ENCODE measurements at places on chromosomes 5 and 9. TPM values are rescaled to one million over a fixed set of nuclear protein-coding genes. Genes with fewer than 3 reads are reported as not detected.

DNA sequence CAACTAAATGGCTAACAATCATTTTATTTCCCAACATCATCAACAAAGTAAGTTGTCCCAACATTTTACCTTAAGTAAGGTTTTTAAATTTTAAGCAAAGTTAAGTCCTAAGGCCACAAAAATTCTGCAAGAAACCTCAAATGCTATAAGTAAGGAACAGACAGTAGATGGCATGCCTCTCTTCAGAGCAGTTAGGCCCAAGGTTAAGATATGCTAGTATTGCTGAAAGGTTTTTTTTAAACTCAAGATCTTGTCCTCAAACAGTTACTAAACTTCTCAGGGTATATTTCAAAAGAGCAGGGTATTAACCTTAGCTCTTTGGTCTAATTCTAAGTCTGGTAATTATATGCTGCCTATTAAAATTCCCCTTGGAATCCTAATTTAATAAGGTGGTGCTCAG, 35.1 kb downstream of the PJA2 start:
- no peaks in the 10 kb centered on the region for H3K4me1 ChIP-seq
- no peak overlapping the region for H3K27ac ChIP-seq
- H3K36me3 ChIP-seq, result no peaks in the 10 kb centered on the region
- H3K4me3 ChIP-seq, result no peak overlapping the region

DNA sequence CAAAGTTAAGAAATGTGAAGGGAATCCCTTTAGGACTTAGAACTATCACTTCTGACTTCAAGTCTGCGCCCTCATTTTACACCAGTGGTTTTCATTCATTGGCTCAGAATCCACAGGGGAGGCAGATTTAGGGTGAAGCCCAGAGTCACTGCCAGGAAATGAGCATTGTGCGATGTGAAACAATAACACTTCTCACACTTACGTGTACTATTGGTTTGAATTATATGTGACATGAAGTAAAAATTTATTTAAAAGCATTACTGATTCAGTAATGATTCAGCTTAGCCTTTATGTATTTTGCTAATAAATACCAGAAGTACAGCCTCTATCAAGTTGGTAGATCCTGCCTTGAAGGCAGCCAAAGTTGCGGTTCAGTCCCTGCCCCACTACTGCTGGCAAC, 98.6 kb downstream of the PAM start:
- DNase-seq, result no peak
- H3K27ac ChIP-seq, result no peak overlapping the region
- H3K4me1 ChIP-seq, result no peaks in the 10 kb centered on the region
- H3K27me3 ChIP-seq, result no peaks in the 10 kb centered on the region

Gene SPATA6L
- 5.0 TPM for total RNA-seq

Gene MEF2C
- total RNA-seq, result 48.2 TPM

Measured in uterus (tissue), 4 donors.